ENCODE measurements at places on chromosomes 7 and 10.

DNA sequence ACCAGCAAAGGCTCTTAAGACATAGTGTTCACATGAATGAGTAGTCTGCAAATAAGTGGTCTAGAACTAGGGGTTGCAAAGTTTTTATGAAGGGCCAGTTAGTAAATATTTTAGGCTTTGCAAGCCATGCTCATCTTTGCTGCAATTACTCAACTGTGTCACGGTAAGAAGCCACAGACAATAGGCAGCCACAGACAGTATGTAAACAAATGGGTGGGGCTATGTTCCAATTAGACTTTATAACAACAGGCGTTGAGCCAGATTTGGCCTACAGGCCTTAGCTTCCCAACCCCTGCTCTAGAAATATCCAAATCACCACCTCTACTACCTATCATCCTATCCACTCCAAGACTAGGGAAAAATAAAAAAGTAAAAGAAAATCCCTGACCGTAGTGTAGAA lies 9.2 kb downstream of the IKZF5 start:
- DNase-seq: no peak

- DNase-seq: no peak
Measured at GRCh38 chr10:48514916-48515315, 90.0 kb downstream of the ARHGAP22 start.

DNA sequence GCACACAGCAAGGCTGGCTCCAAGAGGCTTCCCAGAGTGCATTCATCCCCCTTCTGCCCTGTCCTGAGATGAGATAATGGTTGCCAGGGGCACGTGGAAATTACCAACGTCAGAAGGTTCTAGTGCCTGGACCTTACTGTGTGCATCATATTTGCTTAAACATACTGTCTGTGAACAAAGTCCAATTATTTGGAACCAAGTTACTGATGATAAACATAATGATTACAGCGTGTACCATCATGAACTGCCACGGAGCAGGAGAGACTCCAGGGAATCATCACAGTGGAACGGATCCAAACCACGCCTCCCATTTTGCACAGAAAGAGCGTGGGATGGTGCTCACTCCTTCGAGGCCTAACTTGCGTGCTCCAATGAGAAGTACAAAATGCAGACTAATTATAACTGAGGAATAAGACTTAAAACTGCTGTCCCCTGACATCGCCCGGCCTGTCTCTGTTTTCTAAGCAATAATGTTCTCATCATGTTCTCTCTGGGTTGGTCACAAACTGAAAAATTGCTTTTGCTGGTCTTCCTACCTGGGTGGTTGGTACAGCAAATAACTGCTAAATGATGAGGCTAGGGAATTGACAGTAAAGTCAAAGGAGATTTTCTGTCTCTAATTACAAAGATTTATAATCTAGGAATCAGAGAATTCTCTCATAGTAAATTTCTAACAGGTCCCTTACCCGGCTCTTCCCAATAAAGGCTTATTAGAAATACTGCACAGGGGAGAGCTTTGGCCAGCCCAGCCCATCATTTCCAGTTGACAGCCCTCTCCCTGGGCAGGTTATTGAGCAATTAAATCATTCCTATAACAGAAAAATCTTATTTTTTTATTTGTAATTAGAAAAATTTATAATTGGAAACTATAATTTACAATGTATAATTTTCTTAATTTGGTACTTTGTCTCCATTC lies 182.2 kb downstream of the CAMK1D start:
- DNase-seq: no peak

DNA sequence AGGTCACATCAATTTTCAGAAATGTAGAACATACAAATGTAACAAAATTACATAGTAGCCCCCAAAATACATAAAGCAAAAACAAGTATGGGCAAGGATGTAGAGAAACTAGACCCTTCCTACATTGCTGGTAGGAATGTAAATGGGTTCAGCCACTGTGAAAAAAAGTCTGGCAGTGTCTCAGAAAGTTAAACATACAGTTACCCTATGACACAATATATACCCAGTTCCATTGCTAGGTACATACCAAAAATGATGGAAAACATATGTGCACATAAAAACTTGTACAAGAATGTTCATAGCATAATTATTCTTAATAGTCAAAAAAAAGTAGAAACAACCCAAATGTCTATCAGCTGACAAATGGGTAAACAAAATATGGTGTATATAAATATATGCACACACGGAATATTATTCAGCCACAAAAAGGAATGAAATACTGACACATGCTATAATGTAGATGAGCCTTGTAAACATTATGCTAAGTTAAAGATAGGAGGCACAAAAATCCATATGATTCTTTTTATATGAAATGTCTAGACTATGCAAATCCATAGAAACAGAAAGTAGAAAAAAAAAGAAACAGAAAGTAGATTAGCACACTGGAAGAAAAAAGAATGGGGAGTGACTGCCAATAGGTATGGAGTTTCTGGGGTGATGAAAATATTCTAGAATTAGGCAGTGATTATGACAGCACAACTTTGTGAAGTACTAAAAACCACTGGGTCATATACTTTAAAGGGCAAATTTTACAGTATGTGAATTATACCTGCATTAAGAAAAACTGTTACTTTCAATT lies 13.5 kb downstream of the HERPUD2 start:
- DNase-seq: no peak

- no peak for DNase-seq
Measured at GRCh38 chr7:101315336-101315735, 6.3 kb downstream of the IFT22 start.

GRCh38 chr7:96052860-96053470 lies 268.9 kb downstream of the SLC25A13 start:
- DNase-seq: no peak

DNA sequence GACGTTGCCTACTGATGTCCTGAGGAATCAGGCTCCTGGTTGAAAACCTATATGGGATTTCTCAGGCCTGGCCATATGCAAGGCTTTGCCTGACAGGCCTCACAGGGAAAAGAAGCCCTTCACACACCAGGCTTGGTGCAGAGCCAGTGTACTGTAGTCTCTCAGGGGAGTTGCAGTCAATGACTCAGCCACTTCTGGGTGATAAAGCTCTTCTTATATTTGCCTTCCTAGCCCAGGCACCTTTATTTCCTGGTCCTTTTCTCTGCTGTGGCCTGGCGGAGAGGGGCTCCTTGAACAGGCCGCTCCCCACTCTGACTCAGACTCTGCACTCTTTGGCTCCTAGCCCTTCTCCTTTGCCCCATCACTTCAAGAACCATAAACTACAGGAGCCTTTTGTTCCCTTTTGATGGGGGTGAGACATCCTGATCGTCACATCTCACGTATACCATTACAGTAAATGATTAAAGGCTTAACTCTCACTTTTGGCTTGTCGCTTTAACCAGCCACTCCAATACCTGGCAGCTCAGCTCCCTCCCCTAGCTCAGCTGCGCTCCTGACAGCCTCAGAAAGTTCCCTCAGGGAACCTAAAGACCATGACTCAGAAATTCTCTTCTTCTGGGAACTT lies 33.5 kb downstream of the DPY19L1 start:
- DNase-seq: no peak

GRCh38 chr7:142248-142941 lies 50.0 kb upstream of the FAM20C start:
- DNase-seq: no peak

GRCh38 chr10:29766753-29767152 lies 132.0 kb upstream of the SVIL start:
- no peak for DNase-seq

DNA sequence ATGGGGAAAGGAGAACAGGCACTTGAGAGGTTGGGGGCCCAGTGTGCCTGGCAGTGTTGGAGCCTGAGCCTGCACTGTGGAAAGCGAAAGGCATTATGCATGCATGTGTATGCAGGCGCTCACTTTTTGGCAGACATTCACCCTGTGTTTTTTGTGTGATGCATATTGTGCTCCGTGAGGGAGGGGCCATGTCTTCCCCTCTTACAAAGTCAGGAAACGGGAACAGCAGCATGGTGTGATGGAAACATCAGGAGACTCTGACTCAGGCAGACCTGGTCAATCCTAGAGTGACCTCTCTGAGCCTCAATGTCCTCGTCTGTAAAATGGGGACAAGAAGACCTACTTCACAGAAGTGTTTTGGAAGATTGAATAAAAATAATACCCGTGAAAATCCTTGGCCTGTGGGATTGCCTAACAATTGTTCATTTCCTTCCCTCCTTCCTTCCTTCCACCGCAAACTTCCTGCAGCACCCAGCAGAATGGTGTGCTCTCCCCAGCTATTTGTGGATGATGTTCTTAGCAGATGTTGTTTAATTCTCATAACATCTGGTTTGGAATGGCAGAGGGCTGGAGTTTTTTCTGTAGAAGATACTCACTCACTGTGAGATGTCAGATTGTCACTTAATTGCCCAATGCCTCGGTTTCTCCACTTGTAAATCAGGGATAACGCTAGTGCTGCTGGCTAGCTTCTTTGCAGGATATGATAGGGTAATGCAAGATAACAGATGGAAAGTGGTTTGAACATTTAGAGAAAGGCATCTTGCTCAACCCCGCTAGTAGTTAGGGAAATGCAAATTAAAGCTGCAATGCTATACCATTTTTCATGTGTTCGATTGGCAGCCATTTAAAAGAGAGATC lies 39.8 kb downstream of the CDH23 start:
- DNase-seq: no peak

- no peak for DNase-seq
Measured at GRCh38 chr10:110815354-110816004, 56.2 kb upstream of the PDCD4 start.

DNA sequence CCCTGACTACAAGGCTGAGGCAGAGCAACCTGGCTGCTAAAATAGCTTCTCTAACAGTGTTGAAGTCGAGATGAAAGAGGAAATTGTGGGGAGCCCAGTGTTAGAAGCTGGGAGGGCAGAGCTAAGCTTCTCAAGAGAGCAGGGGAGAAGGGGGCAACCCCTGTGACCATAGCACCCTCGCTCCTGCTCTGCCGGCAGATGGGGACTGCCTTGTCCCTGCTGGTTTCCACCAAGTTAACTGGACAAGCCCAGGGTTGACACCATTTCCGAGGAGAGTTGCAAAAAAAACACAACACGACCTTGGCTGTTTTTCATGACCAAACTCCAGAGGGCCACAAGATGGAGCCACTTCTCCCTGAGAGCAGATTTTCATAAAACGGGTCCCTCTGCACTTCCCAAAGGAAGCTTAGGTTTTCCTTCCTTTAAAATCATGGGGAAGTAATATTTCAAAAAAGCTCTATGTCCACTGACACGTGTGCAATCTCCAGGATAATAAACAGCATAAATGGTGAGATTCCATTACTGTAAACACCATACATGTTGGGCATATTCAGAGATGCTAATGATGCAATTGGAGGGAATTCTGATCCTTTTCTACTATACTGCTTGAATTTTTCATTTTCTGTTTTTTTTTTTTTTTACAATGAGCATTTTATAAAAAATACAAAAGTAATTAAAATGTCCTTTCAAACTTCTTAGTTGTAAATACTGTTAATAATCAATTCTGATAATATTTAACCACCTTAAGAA lies 140.4 kb downstream of the PIP4K2A start:
- DNase-seq: no peak

- DNase-seq: peak; percentile 58
Measured at GRCh38 chr10:68826764-68827591, at the start of gene STOX1. TSS of gene STOX1 (plus strand) at chr10:68827531. CDS start at chr10:68827624, 93 bp downstream.

DNA sequence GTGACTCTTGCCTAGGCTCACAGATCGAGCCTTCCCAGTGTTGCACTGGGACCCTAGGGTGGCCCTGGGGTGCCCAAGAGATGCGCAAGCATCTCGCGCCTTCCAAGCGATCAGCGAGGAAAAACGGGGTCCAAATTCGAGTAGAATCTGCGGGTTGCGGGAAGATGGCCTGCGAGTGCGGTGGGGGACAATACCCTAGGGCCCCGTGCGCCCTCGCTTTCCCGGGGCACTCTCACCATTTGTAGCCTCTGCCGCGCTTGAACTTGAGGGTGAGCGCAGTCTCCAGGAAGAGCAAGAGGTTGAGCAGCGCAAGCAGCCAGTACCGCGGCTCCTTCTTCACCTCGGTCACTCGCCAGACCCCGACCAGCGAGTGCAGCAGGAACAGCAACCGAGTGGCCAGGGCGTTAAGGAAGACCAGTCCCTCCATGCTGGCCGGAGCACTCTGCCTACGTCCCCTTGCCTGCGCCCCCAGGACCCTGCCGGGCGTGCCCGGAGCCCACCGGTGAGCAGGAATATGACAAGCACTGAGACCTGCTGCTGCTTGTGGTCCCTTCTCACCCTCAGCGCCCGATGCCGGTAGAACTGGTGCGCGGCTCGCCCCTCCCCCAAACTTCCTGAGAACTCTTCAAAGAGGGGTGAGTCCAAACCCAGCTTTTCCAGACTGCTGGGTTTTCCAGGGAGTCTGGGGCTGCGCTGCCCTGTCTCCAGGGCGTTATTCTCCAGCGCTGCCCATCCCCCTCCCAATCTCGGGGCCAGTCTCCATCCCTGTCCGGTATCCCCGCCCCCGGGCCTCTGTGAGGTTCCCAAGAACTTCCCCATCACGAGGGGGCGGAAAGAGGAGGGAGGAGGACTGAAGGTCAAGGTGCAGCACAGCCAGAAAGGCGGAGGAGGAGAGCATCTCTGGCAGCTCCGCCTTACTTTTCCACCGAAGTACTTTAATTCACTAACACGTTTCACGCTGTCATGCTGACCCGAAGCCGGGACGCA lies at the start of gene TMEM26:
Gene TMEM26, minus strand, starts transcription at position 727 of the 987 bp plus-strand sequence. Its CDS starts 300 bp downstream, at position 427.
- no peak for DNase-seq

GRCh38 chr7:19552576-19552975 lies 156.3 kb downstream of the POLR1F start:
- no peak for DNase-seq

DNA sequence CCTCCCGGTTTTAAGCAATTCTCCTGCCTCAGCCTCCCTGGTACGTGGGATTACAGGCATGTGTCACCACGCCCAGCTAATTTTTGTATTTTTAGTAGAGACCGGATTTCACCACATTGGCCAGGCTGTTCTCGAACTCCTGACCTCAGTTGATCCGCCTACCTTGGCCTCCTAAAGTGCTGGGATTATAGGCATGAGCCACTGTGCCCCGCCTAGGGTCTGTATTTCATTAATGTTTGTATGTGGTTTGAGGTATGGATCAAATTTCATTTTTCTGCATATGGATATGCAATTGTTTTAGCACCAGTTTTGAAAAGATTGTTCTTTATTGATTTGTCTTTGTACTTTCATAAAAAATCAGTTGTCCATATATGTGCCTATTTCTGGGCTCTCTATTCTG lies 26.0 kb downstream of the CYP26A1 start:
- no peak for DNase-seq

- no peak for DNase-seq
Measured at GRCh38 chr7:131011432-131011742, 277.4 kb upstream of the KLF14 start.

- DNase-seq: no peak
Measured at GRCh38 chr10:73032536-73032935, 64.1 kb downstream of the P4HA1 start.

- no peak for DNase-seq
Measured at GRCh38 chr7:134104166-134104565, 23.0 kb upstream of the LRGUK start.
